GM23338 (cell line): ENCODE measurements at places on chromosomes 4 and X. TPM values are rescaled to one million over a fixed set of nuclear protein-coding genes. Genes with fewer than 3 reads are reported as not detected.

DUX4 gene
- total RNA-seq: not detected in 2 replicates

NDP gene
- total RNA-seq: 0.14 and 0.27 TPM in 2 replicates

RHOH gene
- 2.7 and 3.7 TPM in 2 replicates for total RNA-seq

MGAT4D gene
- total RNA-seq: not detected in 2 replicates

RGN gene
- total RNA-seq: 0.47 and 6.7 TPM in 2 replicates

GRCh38 chrX:1165535-1166196, 46.8 kb downstream of the CRLF2 start:
- no peaks in the 10 kb centered on the region; the same call in 1 of the 2 replicates for H3K36me3 ChIP-seq
- H3K27me3 ChIP-seq: no peaks in the 10 kb centered on the region
- H3K27ac ChIP-seq: no peak overlapping the region
- H3K4me3 ChIP-seq: no peak overlapping the region
- H3K4me1 ChIP-seq: peaks cover 24% of the 10 kb centered on the region

HDAC6 gene
- total RNA-seq: 49.8 and 61.2 TPM in 2 replicates

GRCh38 chr4:99088023-99088449, 552 bp downstream of the ADH5 start:
- H3K27me3 ChIP-seq: no peaks in the 10 kb centered on the region
- H3K4me3 ChIP-seq: peak overlapping the region; percentile 81
- peaks cover 18% of the 10 kb centered on the region for H3K4me1 ChIP-seq
- peak; percentile 57 for DNase-seq

GRCh38 chr4:177271915-177272766, 37.5 kb upstream of the NEIL3 start:
- no peak overlapping the region for H3K4me3 ChIP-seq
- DNase-seq: no peak
- H3K36me3 ChIP-seq: no peaks in the 10 kb centered on the region
- H3K27ac ChIP-seq: no peak overlapping the region
- no peaks in the 10 kb centered on the region for H3K4me1 ChIP-seq

MAGEA3 gene
- not detected in 2 replicates for total RNA-seq

DNA sequence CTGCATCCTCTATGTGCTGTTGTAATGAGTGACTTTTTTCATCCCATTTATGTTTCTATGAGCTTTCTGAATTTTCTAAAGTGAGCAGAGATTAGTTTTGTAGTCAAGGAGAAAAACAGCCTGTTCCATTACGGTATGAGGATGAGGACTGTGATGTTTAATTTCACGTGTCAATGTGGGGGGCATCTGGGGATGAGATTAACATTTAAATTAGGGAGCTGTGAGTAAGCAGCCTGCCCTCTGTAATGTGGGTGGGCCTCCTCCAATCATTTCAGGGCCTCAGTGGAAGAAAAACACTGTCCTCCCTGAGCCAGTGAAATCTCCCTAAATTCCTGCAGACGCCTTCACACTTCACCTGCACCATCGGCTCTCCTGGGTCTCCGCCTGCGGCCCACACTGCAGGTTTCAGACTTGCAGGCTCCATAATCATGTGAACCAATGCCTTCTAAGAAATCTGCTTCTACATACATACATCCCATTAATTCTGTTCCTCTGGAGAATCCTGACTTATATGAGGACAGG, 121.7 kb downstream of the AFAP1 start:
- H3K4me1 ChIP-seq: no peaks in the 10 kb centered on the region; the same call in 1 of the 2 replicates
- no peak for DNase-seq
- no peaks in the 10 kb centered on the region for H3K27me3 ChIP-seq
- H3K36me3 ChIP-seq: peaks cover 3% of the 10 kb centered on the region; the same call in 1 of the 2 replicates
- H3K27ac ChIP-seq: no peak overlapping the region

DNA sequence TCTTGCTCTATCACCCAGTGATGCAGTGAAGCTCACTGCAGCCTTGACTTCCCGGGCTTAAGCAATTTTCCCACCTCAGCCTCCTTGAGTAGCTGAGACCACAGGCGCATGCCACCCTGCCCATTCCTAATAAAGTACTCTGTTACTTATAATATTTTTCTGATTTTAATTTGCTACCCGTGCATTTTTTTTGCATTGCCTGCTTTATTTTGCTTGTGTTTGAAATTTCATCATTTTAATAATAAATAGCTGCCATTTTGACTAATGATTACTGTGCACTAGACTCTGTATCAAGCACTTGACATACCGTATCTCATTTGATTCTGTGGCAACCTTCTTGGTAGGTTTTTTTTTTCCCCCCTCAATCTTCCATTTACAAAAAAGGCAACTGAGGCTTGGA, 41.7 kb downstream of the FAM193A start:
- H3K36me3 ChIP-seq: no peaks in the 10 kb centered on the region
- H3K27ac ChIP-seq: no peak overlapping the region
- no peak overlapping the region for H3K4me3 ChIP-seq
- peaks cover 13% of the 10 kb centered on the region for H3K4me1 ChIP-seq

- no peaks in the 10 kb centered on the region for H3K4me1 ChIP-seq
- no peak for DNase-seq
- no peaks in the 10 kb centered on the region for H3K27me3 ChIP-seq
- no peak overlapping the region for H3K4me3 ChIP-seq
- no peak overlapping the region for H3K27ac ChIP-seq
Observed at GRCh38 chrX:14865201-14865600, 7.7 kb downstream of the FANCB start.

- peaks cover 3% of the 10 kb centered on the region; the same call in 1 of the 2 replicates for H3K4me1 ChIP-seq
- H3K4me3 ChIP-seq: no peak overlapping the region
- no peak overlapping the region for H3K27ac ChIP-seq
- peaks cover 48% of the 10 kb centered on the region for H3K27me3 ChIP-seq
- no peaks in the 10 kb centered on the region for H3K36me3 ChIP-seq
Observed at GRCh38 chrX:132677233-132677716, 188.4 kb upstream of the MBNL3 start.

LONRF3 gene
- 0.10 and 0.12 TPM in 2 replicates for total RNA-seq

DNA sequence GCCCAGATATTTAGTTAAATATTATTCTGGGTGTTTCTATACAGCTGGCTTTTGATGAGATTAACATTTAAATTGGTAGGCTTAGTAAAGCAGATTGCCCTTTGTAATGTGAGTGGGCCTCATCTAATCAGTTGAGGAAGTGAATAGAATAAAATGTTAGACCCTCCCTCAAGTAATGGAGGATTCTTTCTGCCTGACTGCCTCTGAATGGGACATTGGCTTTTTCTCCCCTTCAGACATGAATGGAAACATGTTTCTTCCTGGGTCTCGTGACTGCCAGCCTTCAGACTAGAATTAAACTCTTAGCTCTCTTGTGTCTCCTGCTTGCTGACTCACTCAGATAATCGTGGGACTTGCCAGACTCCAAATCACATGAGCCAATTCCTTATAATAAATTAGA, 266.7 kb downstream of the INPP4B start:
- no peak overlapping the region for H3K27ac ChIP-seq
- no peak for DNase-seq
- H3K4me1 ChIP-seq: no peaks in the 10 kb centered on the region

DNA sequence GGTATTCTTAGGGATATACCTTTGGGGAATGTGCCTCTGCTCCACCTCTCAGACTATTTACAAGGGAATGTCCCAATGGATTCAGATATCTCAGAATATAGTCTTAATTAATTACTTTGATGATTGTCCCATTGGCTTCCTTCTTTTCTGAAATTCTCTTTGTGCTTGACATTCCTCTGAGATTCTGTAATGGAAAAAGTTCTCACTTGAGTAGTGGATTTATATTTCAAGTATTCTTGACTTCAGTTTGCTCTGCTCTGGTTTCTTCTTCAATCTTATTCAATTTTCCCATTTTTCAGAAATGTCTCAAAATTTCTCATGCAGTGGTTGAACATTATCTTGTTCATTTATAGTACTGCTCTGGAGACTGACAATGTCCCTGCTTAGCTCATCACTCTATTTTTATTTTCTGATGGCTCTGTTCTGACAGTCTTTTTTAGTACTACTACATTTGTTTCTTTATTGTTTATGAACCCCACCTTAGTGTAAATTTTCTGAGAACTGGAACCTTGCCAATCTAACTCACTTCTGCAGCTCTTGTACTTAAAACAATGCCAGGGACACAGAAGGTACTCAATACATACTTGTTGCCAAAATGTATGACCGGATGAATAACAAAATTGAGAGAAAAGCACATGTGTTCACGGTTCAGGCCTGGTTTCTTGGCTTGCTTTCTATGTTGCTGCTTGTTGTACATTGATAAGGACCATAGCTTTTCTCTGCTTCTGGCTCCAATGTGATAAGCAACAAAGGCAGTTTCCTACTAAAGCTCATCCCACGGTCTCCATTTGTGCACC, 471.7 kb downstream of the GASK1B start:
- H3K36me3 ChIP-seq: no peaks in the 10 kb centered on the region
- no peak for DNase-seq
- H3K4me3 ChIP-seq: no peak overlapping the region

- no peak for DNase-seq
- peaks cover 18% of the 10 kb centered on the region for H3K4me1 ChIP-seq
- H3K27me3 ChIP-seq: no peaks in the 10 kb centered on the region
- no peak overlapping the region for H3K4me3 ChIP-seq
- H3K36me3 ChIP-seq: no peaks in the 10 kb centered on the region
Observed at GRCh38 chr4:93659629-93660028, 168.9 kb upstream of the ATOH1 start.

MAGEA2B gene
- total RNA-seq: 0.42 and 4.5 TPM in 2 replicates

GRCh38 chrX:867502-867901, 236.9 kb downstream of the SHOX start:
- H3K27ac ChIP-seq: no peak overlapping the region
- no peaks in the 10 kb centered on the region for H3K27me3 ChIP-seq
- no peak for DNase-seq
- H3K4me3 ChIP-seq: no peak overlapping the region
- peaks cover 5% of the 10 kb centered on the region; the same call in 1 of the 2 replicates for H3K4me1 ChIP-seq
- no peaks in the 10 kb centered on the region for H3K36me3 ChIP-seq

DNA sequence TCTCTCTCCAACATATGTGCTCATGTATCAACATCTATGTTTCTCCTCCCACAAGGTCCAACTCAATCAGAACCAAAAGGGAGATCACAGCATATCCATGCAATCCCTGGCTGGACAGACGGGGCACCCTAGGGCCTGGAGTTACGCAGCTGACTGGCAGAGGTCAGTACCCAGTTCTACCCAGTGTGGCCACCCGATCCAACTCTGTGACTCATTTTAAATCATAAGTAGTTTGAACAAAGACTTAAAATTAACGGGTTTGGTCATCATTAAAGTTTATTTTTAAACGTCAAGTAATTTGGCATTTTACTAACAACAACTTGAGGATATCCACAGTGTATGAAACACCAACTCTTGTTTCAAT, 59.5 kb downstream of the APBB2 start:
- H3K4me3 ChIP-seq: no peak overlapping the region
- no peaks in the 10 kb centered on the region for H3K27me3 ChIP-seq
- H3K4me1 ChIP-seq: no peaks in the 10 kb centered on the region

- H3K27me3 ChIP-seq: no peaks in the 10 kb centered on the region
- H3K36me3 ChIP-seq: no peaks in the 10 kb centered on the region
- no peak for DNase-seq
- H3K27ac ChIP-seq: no peak overlapping the region; the same call in 1 of the 2 replicates
- H3K4me3 ChIP-seq: peak overlapping the region; percentile 23; the same call in 1 of the 2 replicates
Observed at GRCh38 chrX:17549107-17549651, 174.2 kb downstream of the NHS start.

DNA sequence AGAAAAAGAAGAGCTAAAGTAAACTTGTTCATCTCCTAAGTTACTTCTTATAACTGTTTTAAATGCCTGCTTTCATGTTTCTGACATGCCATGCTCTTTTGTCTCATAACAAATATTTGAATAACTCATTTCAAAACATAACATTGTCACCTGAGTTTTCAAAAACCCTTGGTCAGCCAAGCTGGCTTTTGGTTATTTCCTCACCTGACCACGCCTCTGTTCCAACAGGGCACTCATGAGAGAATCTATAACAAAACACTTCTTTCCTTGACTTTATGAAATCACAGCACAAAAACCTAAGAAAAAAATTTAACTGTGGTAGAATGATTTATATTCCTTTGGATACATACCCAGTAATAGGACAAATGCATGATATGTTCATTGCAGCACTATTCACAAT, 172.9 kb upstream of the GALNT7 start:
- H3K27me3 ChIP-seq: no peaks in the 10 kb centered on the region
- no peaks in the 10 kb centered on the region for H3K4me1 ChIP-seq
- no peaks in the 10 kb centered on the region for H3K36me3 ChIP-seq

SMR3B gene
- total RNA-seq: not detected in 2 replicates

- peak; percentile 61 for DNase-seq
- no peaks in the 10 kb centered on the region for H3K4me1 ChIP-seq
- H3K4me3 ChIP-seq: peak within 1 kb of the TSS; percentile 74
- peak within 1 kb of the TSS; percentile 85 for H3K27ac ChIP-seq
- H3K36me3 ChIP-seq: no peaks in the 10 kb centered on the region
Observed at GRCh38 chrX:18983666-18984380, at the start of gene PHKA2. PHKA2 (minus strand) TSS chrX:18984114; CDS start chrX:18983932, 182 bp downstream.
